ENCODE measurements at places on chromosomes 3 and 15. TPM values are rescaled to one million over a fixed set of nuclear protein-coding genes. Genes with fewer than 3 reads are reported as not detected.

The SLITRK3 gene
- total RNA-seq: 2.9 TPM

The AGBL1 gene
- total RNA-seq: not detected

The CA12 gene
- total RNA-seq: 89.6 TPM

DNA sequence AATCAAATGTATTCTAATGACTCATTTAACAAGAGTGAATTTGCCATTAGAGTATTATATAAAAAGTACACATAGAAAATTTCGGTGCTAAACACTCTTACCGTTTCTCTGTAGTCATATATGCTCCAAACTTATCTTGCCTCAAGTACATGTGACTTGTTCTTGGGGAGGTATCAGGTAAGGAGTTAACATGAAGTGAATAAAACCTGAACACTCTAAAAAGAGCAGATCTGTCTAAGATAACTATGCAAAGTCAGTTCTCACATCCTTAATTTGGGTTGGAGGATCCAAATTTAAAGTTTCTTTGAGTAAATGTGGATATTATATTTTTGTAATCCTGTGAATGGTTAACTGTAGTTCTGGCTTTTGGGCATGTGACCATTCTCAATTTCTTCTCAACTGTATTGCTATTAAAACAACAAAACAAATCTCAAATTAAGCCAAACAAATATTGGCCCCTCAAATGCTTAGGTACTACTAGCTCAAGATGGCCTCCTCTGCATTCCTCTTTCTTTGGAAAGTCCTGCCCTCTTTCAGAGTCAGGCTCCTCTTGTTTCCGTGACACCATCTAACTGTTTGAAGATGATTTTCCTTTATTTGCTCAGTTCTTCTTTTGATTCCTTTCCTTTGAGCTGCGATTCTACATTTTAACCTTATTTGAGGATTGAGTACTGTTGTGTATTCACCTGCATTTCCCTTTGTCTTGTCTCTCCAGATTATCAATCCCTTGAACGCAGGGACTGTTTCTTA is 4.2 kb downstream of the EDEM1 start:
- no peak for DNase-seq

- no peak for DNase-seq
Measured at GRCh38 chr3:79516795-79517194, 251.0 kb downstream of the ROBO1 start.

DNA sequence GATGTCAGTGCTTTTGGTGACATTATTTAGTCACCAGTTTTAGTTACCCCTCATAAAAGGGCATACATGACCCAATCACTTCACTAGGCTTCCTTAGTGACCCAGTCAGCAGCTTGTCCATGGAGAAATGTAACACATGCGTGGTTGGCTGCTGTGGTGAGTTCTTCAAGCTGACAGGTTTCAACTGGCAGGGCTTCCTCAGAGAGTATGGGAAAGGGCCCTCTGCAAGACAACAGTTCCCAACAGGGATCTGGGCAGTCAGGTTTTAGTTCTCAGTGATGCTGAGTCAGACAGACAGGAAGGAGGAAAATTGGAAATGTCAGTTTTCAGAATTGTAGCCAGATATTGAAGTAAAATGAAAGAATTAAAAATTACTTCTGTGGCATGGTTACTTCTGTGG is 282.5 kb downstream of the TBL1XR1 start:
- DNase-seq: no peak

DNA sequence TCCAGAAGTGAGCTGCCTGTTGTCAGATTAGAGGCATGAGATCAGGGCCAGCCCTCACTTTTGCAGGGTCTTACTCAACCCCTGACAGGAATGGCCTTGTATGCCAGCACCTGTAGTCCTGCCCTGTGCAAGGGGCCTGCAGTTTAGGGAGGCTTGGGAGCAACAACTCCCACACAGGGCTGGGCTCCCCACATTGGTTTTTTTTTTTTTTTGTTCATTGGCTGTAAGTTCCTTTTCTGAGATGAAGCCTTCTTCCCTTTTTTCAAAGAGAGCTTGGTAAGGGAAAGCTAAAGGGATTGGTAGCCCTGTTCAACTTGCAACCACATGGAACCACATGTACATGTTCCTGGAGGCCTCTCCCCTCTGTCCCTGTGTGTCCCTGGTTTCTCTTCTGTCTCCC is 46.4 kb downstream of the TNFAIP8L3 start:
- DNase-seq: no peak

The FBXO40 gene
- not detected for total RNA-seq

The TLR9 gene
- total RNA-seq: not detected

GRCh38 chr3:87397211-87397610 is 120.8 kb upstream of the POU1F1 start:
- no peak for DNase-seq

The COL6A6 gene
- total RNA-seq: not detected
